ENCODE measurements at places on chromosomes 5 and 9.
A peak's percentile ranks its signal among the peaks of the same experiment; 100 is the strongest.

DNA sequence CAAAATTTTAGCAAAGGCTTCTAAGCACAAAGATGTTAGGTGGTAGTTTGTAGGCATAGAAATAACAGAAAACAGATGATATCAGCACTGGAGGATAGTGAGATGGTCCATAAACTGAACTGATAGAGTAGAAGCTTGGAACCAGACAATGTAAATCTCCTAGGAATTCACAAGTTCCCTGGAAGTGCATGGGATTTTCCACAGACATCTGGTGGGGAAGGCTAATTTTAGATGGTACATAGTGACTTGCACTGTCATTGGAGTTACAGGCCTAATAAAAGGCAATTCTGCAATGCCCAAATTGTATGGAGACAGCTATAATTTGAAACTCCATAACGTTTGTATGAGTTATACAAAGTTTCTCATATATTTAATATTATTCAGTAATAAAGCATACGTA is 653.0 kb upstream of the MEF2C start:
- no peak for DNase-seq

DNA sequence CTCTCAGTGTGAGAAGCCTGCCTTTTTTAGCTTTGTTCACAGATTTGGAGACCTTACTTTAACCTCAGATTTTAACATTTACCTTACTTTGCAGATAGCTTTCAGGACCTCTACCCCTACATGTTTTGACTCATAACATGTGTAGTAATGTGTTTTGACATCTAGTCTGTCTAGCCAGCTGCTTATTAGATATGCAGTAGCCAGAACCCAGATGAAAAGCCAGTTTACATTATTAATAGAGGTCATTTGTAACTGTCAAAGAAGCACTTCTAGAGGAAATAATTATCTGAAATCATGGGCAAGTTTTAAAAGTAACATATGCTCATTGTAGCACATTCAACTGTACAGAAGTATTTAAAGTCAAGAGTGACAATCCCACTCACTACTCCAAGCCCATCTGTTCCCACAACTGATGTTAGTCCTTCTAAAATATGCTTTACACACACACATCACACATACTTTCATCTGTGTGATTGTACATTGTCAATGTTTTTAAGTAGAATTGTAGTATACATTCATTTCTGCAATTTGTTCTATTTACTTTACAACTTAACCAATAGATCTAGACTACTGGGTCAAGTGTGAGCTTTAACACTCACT is 71.8 kb upstream of the NIPAL4 start:
- DNase-seq, result no peak

GRCh38 chr9:112838342-112838741 is 52.3 kb downstream of the SLC46A2 start:
- no peak for DNase-seq

DNA sequence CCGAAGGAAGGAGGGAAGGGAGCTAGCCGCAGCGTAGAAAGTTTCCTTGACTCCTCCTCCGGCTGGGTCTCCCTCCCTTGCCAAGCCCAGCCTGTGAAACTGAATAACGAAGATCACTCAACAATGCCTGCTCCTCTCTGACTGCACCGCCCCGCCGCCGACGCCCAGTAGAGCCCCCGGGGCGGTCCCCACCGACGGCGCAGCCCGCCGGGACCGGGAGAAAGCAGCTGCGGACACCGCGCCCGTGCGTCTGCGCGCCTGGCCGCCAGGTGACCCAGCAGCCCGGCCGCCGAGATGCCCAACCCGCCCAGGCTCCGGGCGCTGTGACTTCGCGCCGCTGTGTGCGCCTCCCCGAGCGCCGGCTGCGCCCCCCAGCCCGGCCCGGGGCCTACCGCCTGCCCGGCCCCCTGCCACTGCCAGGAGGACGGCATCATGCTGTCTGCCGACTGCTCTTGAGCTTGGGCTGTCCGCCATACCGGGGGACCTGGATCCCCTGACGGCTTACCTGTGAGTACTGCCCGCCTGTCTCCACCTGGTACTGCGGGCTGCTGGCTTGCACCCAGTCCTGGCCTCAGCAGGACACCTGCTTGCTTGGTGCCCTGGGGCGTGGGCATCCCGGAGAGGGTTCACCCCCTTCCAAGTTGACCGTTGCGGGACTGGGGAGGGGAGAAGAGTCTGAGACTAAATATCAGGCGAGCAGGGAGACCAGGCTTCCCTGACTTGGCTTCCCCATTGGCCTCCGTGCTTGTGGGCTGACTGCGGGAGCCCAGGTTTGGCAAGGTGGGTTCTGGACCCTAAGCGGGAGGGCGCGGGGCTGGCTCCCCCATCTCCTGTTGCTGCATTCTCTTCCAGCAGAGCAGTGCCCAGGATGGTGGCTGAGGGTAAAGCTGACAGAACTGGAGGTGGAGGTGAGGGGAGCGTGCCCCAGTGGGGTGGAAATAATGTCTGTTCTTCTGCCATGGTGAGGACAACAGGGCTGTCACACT is 26.2 kb upstream of the SPTLC1 start:
- DNase-seq, result no peak

- peak; percentile 31 for DNase-seq
These were observed 6.7 kb upstream of the WNT8A start for GRCh38 chr5:138077064-138077696.

DNA sequence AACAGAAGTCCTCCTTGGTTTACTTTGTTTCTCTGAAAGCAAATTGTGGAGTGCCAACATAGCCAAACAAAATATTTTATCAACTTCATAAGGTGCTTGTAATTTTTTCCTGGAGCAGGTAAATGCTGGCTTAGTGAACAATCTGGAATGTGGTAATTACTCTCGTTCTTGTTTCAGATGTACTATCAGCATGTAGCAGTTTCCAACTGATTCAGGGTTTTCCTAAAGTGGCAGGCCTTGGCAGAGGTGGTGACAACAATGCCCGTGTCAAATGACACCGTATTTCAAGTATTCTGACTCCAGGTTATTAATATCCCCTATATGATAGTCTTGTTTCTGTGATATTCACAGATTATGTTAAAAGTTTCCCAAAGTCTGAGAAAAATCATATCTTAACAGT is 1.2 kb downstream of the C9orf72 start:
- DNase-seq, result no peak
